ENCODE measurements at places on chromosomes 2 and 18.

- DNase-seq = no peak
These were observed 270.8 kb downstream of the ZEB2 start for GRCh38 chr2:144249035-144249637.

DNA sequence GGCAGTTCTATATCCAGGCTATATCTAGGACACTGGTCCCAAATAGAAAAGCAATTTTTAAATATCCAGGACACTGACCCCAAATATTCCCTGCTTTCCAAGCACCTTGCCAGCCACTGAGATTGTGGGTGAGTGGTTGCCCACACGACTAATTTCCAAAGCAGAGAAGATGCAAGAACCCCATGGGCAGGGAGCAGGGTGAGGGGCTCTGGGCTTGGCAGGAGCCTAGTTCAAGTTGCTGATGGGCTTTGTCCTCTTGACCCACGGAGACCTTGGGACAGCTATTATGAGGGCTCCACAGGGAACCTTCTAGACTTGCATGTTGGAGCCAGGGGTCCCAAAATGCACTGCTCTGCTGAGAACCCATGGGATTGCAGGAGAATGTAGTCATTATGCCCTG lies 146.0 kb upstream of the SMAD2 start:
- no peak for DNase-seq

GRCh38 chr2:95669441-95669991 lies 77.7 kb downstream of the TRIM43 start:
- no peak for DNase-seq

GRCh38 chr2:44975571-44976450 lies 33.4 kb downstream of the SIX2 start:
- no peak for DNase-seq

DNA sequence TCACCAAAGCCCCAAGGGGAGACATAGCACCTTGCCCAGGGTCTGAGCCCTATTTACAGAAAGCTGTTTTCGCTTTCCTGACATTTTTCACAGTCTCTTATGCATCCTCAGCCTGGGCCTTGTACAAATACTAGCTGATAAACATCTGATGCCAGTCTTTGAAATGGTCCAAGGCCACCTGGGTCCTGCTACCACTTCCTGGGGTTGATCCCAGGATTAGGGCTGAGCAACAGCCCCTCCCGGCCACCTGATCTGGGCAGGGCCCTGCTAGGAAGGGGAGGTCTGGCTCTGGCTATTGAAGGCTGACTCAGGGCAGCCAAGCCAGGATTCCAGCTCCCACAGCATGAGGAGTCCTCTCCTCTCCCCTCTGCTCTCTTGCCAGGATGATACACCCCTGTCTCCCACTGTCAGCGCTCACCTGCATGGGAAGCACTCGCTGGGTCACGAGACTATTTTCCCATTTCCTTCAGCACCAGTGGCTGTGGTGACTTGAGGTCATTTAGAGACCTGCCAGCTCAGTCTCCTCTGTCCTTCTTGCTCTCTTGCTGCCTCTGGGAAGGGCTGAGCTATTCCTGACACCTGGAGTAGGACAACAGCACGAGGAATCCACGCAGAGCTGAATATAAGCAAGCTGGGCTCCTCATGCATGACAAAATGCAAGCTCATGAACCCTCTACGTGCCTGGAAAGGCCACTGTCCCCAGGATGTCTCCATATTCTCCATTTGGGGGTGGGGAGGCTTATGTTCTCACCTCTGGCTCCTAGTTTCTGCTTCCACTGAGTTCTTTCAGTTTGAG lies 53.0 kb upstream of the LGALSL start:
- no peak for DNase-seq

GRCh38 chr2:19488009-19488691 lies 129.7 kb upstream of the OSR1 start:
- DNase-seq = peak; percentile 41

DNA sequence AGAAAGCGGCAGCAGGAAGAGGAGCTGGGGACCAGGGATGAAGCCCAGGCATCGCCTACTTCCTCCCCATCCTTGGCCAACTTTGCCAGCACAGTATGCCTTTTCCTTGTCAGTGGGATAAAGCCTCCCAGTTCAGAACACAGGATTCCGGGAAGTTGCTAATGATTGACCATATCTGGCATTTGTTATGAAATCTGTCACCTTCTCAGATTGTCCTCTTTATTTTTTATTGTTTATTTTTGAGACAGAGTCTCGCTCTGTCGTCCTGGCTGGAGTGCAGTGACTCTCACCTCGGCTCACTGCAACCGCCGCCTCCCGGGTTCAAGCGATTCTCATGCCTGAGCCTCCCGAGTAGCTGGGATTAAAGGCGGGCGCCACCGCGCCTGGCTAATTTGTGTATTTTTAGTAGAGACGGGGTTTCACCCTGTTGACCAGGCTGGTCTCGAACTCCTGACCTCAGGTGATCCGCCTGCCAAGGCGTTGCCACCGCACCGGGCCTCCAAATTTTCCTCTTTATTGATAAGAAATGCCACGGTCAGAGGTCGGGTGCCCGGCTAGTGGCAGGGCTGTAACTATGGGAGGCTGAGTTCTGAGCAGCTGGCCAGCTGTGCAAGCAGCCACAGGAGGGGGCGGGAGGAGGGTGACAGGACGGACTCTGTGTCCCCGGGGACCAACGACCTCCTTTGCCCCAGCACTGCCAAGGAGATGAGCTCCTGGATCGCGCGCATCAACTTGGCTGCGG lies 24.4 kb downstream of the PSD4 start:
- no peak for DNase-seq

GRCh38 chr2:70009762-70010575 lies 48.5 kb upstream of the ASPRV1 start:
- no peak for DNase-seq

GRCh38 chr18:8791171-8791651 lies 85.9 kb downstream of the MTCL1 start:
- DNase-seq = peak; percentile 27

GRCh38 chr18:49021076-49021432 lies 70.3 kb upstream of the SMAD7 start:
- DNase-seq = no peak

DNA sequence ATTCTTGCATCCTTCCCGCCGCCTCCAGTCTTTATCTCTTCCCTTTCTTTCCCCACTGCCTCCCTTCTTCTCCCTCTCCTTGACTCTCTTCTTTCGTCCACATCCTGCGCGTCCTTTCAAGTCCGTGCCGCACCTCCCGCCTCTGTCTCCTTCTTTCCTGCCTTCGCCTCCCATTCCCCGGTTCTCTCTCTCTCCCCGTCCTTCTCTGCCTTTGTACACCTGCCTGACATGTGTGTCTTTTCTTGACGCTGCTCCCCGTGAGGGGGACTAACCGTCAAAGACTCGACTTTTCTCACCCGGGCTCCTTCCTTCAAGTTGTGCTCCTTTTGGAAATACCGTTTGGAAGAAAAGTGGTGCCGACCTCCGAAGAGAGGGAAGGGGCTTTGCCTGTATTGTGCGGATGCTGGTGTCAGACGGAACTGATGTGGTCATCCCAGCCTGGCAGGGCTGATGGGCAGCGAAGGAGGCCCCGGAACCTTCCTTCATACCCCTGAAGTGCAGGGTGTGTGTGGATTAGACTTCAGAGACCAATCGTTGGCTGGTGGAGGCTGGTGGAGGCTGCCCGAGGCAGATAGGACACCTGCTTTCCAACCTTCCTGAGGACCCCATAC lies 879 bp downstream of the TMEM178A start:
- DNase-seq = no peak

DNA sequence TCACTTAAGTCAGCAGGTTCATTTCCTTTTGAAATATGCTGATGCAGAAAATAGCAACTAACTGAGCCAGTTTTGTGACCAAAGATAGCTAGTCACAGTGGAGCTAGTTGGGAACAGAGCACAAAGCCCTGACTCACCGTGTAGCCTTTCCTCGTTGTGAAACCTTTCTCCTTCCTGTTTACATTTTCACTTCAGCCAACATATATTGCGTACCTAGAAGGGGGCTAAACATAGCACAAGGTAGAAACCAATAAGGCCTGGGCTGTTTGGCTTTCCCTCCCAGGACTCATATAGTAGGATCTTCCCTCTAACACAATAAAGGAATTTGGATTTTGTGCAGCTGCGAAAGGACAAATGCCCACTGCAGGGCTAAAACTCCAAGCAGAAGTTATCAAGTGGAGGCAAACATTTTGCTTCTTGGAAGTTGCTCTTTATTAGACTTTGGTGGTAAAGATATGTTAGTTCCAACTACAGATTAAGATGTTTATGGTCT lies 24.5 kb upstream of the LPIN2 start:
- peak; percentile 61 for DNase-seq

- no peak for DNase-seq
These were observed 102.0 kb downstream of the DCDC2C start for GRCh38 chr2:3805201-3805939.

DNA sequence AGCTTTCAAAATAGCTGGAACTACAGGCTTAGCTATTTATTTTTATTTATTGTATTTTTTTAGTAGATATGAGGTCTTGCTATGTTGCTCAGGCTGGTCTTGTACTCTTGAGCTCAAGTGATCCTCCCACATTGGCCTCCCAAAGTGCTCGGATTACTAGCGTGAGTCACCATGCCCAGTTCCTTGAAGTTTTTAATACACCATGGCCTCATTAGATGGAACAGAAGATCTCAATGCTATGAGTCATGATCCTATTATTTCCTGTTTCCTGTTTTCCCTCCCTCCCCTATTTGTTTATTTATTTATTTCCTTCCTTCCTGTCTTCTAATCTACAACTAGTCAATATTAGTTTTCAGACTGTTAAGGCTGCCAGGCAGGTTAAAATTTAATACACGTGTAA lies 309.0 kb downstream of the CMPK2 start:
- DNase-seq = peak; percentile 87

DNA sequence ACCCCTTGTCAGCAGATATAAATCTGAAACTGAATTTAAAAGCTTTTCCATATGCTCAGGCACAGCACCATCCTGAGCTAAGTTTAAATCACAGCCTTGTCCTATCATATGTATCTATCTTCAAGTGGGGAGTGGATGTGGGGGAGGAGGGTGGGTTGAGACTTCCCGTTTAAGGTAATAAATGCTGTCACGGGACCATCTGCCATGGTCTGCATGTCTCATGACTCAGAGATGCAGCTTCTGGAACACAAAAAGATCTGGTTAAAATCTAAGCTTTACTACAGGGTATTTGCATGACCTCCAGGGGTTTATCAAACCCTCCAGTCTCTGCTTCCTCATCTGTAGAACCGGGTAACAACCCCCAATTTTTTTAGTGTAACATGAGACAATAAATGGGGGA lies 377.7 kb upstream of the ST6GAL2 start:
- no peak for DNase-seq

DNA sequence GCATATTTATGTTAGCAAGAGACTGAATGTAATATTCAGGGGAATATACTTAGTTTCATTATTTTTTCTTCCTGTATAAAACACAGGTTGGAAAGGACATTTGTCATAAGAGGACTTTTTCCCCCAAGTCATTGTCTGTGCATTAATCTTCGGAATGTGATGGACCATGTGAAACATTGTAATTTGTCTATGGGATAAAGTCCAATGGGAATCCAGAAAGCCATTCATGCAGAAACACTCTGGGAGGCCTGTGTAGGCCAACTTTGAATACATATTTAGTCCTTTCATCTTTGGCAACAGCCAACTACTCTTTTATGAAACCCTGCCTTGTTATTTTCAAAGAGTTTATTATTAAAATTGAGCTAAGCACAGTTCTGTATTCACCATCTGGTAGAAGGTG lies 386.4 kb downstream of the PIK3C3 start:
- DNase-seq = no peak

GRCh38 chr2:95310651-95311050 lies 13.5 kb downstream of the KCNIP3 start:
- DNase-seq = no peak

- no peak for DNase-seq
These were observed 278.4 kb downstream of the ALPK2 start for GRCh38 chr18:58350526-58350925.

DNA sequence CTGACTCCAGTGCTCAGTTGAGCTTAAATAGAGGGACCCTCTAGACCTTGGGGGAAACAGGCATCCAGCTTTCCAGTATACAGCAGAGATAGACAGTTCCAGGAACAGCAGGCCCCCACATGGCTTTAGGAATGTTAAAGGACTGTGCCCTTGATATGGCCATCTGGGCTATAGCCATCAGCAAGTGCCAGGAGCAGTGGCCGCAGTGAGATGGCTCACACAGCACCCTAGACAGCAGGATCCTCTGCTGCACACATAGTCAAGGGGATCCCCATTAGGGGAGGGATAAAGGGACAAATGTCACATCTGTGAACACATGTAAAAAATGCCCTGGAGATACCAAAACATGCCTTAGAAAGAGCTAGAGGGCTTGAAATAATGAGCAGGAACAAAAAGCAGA lies 213.4 kb downstream of the PTH2R start:
- no peak for DNase-seq

- DNase-seq = peak; percentile 56
These were observed 353.1 kb downstream of the RND3 start for GRCh38 chr2:150134223-150134857.

DNA sequence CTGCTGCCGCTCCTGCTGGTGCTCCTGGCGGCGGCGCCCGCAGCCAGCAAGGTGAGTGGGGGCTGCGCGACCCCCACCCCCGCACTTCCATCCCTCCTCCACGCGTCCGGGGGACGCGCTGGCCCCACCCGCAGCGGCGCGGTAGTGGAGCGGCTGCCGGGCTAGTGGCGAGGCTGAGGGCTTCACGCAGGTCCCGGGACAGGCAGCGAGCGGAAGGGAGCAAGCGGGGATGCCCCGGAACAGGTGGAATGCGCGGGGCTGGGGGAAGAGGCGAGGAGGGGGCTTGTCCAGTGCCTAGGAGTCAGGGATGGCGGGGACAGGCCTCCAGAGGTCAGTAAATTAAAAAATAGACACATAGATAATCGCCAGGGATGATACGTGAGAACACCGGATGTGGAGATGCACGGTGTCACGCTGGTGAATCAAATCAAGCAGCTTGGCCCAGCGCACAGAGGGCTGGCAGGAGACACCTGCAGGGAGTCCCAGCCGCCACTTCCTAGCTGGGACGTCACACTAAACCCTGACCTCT lies 403 bp downstream of the COL4A3 start:
- DNase-seq = no peak

- no peak for DNase-seq
These were observed 90.3 kb downstream of the RTP5 start for GRCh38 chr2:241959751-241960269.

DNA sequence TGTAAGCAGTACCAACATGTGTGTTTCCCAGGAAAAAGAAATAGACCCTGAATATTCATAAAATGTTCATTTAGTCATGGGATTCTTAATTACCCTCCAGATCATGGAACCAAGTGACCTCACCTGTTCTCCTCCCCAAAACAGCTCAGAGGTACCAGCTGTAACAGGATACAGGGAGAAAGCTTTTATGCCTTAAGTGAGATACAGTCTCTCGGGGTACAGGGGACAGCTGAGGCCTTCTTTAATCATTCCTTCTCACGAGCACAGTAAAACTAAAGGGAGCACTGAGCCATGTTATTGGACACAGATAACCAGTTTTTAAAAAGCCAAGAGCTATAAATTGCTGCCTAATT lies 16.6 kb downstream of the EPHA4 start:
- DNase-seq = no peak

- DNase-seq = no peak
These were observed 127.1 kb upstream of the CDH7 start for GRCh38 chr18:65623676-65624075.

- no peak for DNase-seq
These were observed 3.3 kb upstream of the SRSF7 start for GRCh38 chr2:38754506-38754905.

GRCh38 chr18:31649978-31650719 lies 34.2 kb downstream of the B4GALT6 start:
- DNase-seq = no peak
